ENCODE measurements at places on chromosomes 2 and 18. TPM values are rescaled to one million over a fixed set of nuclear protein-coding genes. Genes with fewer than 3 reads are reported as not detected.

- no peak overlapping the region for H3K27ac ChIP-seq
- H3K4me3 ChIP-seq, result no peak overlapping the region
- peaks cover 4% of the 10 kb centered on the region for H3K27me3 ChIP-seq
- DNase-seq, result no peak
- H3K4me1 ChIP-seq, result no peaks in the 10 kb centered on the region
Observed at GRCh38 chr2:175454953-175455389, 273.5 kb upstream of the ATP5MC3 start.

The NEU2 gene
- not detected for total RNA-seq

DNA sequence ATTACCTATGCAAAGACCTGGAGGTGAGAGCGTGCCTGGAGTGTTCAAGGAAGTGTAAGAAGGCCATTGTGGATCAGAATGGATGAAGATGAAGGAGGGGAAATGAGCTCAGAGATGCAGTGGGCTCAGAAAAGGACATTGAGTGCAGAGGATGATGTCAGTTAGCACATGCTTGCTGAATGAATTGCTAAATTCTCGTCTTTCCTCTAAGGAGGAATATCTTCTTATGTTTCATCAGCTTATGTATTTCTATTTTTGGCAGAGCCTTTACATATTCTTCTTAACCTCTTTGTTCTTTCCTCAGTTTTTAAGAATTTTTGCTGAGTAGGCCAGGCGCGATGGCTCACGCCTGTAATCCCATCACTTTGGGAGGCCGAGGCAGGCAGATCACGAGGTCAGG lies 30.9 kb downstream of the FAM171B start:
- H3K36me3 ChIP-seq, result no peaks in the 10 kb centered on the region
- no peak for DNase-seq
- H3K27ac ChIP-seq, result no peak overlapping the region
- H3K4me1 ChIP-seq, result no peaks in the 10 kb centered on the region
- H3K27me3 ChIP-seq, result peaks cover 7% of the 10 kb centered on the region

GRCh38 chr18:390741-391478 lies 109.6 kb downstream of the COLEC12 start:
- H3K4me3 ChIP-seq, result no peak overlapping the region
- H3K4me1 ChIP-seq, result no peaks in the 10 kb centered on the region
- H3K36me3 ChIP-seq, result no peaks in the 10 kb centered on the region

The TMEM200C gene
- total RNA-seq, result not detected

DNA sequence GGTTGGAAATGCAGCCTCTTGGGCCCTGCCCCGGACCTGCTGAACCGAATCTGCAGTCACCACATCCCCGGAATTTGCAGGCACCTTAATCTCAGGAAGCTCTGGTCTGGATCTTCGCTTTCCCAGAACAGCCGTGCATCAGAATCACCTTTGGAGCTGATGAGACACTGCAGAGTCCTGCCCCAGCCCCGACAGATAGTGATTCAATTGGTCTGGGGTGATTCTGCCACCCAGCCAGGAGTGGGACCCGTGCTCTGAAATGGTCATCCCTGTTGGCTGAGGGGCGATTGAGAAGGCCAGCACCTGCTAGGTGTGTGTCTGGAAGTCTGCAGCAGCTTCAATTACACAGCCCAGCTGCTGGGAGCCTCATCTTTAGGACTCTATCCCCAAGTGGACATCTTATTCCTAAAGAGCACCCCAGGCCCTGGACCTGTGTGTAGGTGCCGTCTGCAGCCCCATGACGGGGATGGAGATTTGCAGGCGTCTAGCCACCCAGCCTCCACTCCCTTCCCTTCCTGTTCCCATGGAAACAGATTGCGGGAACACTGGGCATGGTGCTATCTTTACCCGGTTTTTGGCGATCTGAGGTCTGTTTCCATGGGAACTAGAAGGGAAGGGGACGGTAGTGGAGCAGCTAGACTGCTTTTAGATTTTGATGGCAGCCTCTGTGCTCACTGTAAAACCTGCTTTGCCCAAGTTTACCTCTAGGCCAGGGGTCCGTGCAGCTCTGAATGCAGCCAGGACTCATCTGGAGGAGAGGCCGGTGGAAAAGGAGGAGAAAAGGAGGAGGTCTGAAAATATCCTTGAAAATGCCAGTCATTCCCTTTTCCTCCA lies 156.1 kb downstream of the LDLRAD4 start:
- H3K27me3 ChIP-seq, result no peaks in the 10 kb centered on the region
- peak overlapping the region; percentile 86 for H3K27ac ChIP-seq
- H3K4me3 ChIP-seq, result no peak overlapping the region
- peak; percentile 4 for DNase-seq
- H3K4me1 ChIP-seq, result peaks cover 83% of the 10 kb centered on the region

DNA sequence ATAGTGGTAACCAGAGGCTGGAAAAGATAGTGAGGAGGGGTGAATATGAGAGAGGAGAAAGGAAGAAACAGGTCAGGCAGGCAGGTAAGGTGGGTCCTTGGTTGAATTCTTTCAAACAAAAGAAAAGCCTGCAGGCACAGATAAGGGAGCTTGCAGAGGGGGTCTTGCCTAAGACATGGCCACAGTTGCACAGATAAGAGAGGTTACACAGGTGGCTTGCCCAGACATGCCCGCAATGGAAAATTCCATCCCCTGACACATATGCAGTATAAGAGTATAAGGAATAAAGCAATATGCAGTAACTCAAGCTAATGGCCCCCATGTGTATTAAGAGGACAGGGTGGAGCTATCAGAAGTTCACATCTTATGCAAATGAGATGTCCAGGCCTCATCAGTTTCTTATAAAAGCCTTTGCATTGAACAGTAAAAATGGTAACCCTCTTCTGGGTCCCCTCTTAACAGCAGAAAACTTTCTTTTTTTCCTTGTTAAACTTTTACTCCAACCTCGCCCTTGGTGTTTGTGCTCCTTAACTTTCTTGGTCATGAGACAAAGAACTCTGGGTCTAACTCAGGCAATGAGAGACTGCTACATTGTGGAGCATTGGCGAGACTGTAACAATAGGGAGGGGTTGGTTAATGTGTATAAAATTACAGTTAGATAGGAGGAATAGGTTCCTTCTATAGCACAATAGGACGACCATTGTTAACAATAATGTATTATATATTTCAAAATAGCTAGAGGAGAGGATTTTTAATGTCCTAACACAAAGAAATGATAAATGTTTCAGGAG lies 764.6 kb downstream of the TSN start:
- H3K36me3 ChIP-seq, result no peaks in the 10 kb centered on the region
- H3K27me3 ChIP-seq, result no peaks in the 10 kb centered on the region
- H3K4me3 ChIP-seq, result no peak overlapping the region
- no peak for DNase-seq
- no peaks in the 10 kb centered on the region for H3K4me1 ChIP-seq

DNA sequence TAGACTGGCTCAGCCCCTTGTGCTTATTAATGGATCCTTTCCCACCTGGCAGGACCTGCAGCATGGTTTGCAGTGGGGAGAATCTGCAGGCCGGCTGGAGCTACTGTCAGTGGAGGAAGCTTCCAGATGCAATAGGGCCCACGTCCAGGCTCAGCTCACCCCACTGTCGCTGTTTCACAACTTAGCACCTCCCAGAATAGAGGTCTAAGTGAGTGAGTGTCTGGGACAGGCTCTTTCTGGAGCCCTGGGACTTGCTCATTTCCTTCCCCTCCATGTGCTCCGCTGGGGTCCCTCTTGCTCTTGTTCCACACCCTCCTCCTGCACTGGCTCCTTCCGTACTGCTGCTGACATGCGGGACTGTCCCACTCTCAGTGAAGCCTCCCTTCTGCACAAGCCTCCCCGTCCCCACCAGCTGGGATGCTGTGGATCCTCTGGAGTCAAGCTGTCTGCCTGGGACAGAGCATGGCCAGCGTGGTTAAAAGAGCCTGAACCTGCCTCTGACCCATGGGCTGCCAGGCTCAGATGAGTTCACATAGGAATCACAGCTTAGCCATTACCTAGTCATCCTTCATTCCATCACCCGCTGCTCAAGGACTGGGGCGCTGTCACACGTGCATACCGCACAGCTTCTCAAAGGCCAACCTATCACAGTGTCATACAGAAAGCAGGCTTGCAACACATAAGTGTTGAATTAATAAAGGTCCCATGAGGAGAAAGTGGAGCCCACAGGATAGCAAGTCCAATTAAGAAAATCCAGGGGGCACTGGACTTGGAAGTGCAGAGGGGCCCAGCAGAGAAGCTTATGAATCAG lies 135.9 kb downstream of the ACKR3 start:
- H3K4me3 ChIP-seq, result no peak overlapping the region
- H3K27me3 ChIP-seq, result no peaks in the 10 kb centered on the region
- H3K36me3 ChIP-seq, result no peaks in the 10 kb centered on the region
- H3K27ac ChIP-seq, result no peak overlapping the region

The EIF4E2 gene
- total RNA-seq, result 46.6 TPM

- H3K4me3 ChIP-seq, result no peak overlapping the region
- no peaks in the 10 kb centered on the region for H3K27me3 ChIP-seq
- no peaks in the 10 kb centered on the region for H3K4me1 ChIP-seq
- H3K27ac ChIP-seq, result no peak overlapping the region
Observed at GRCh38 chr2:31086590-31086989, 51.6 kb downstream of the GALNT14 start.

GRCh38 chr2:238593236-238593635 lies 166.5 kb downstream of the ASB1 start:
- H3K4me3 ChIP-seq, result no peak overlapping the region
- no peak overlapping the region for H3K27ac ChIP-seq
- no peak for DNase-seq
- H3K36me3 ChIP-seq, result no peaks in the 10 kb centered on the region
- H3K27me3 ChIP-seq, result no peaks in the 10 kb centered on the region

- no peaks in the 10 kb centered on the region for H3K36me3 ChIP-seq
- no peak overlapping the region for H3K27ac ChIP-seq
- peaks cover 2% of the 10 kb centered on the region for H3K27me3 ChIP-seq
- no peak overlapping the region for H3K4me3 ChIP-seq
Observed at GRCh38 chr2:72083751-72084583, 63.7 kb downstream of the CYP26B1 start.

The TNFAIP6 gene
- not detected for total RNA-seq

The VIT gene
- total RNA-seq, result not detected

DNA sequence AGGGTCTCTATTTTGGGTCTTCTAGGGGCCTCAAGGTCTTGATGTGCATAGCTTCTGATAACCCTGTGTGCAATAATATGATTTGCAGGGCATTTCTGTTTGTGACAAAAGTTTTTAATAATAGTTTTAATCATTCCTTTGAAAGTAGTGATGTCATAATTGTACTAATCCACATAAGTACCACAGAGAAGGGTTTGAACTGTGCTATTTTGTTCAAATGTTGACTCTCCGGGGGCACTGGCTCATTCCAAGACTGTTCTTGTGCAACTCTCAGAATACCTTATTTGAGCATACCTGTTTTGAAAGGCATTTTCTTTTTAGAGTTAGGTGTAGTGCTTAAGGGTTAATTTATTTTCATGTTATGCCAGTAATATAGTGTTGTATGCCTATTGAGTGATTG lies 41.6 kb downstream of the PLEKHB2 start:
- H3K4me1 ChIP-seq, result peaks cover 6% of the 10 kb centered on the region
- no peaks in the 10 kb centered on the region for H3K27me3 ChIP-seq
- H3K27ac ChIP-seq, result no peak overlapping the region
- no peak overlapping the region for H3K4me3 ChIP-seq
- peaks cover 16% of the 10 kb centered on the region for H3K36me3 ChIP-seq

DNA sequence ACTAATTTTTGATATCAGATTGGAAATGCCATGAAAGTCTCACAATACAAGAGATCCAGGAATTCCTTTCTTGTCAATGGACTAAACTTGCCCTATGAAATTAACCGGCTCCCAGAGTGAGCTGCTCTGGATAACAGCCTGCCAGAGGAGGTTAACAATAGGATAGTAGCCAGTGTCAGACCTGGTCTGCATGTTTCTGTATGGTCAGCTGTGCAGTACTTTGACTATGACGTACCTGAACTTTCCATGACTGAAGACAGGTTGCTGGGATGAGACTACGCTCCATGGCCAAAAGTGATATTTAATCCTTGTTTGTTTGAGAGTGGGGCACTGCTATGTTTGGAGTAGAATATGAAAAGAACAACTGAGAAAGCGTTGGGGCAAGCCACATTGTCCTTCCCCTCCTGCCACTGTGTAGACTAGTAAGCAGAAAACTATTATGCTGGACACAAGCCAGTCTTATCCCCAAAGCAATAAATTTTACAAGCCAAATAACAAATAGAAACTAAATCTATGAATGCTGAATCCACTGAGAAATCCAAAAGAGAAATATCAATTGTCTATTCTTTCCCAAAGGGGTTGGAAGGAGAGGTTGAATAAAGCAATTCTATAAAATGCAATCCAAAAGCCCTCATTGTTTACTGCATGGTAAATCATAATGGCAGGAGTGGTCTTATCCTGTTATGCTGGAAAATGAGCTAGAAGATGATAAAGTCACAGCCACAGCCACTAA lies 115.5 kb upstream of the CYP26B1 start:
- no peak overlapping the region for H3K27ac ChIP-seq
- no peak overlapping the region for H3K4me3 ChIP-seq
- DNase-seq, result no peak
- no peaks in the 10 kb centered on the region for H3K27me3 ChIP-seq
- H3K4me1 ChIP-seq, result no peaks in the 10 kb centered on the region
- H3K36me3 ChIP-seq, result no peaks in the 10 kb centered on the region

- no peaks in the 10 kb centered on the region for H3K36me3 ChIP-seq
- no peaks in the 10 kb centered on the region for H3K4me1 ChIP-seq
- no peak overlapping the region for H3K27ac ChIP-seq
- H3K4me3 ChIP-seq, result no peak overlapping the region
Observed at GRCh38 chr2:25014631-25015030, 27.2 kb upstream of the EFR3B start.

The MYO5B gene
- 0.02 TPM for total RNA-seq

GRCh38 chr2:226839161-226839560 lies 3.3 kb downstream of the RHBDD1 start:
- H3K4me1 ChIP-seq, result peaks cover 65% of the 10 kb centered on the region
- peaks cover 38% of the 10 kb centered on the region for H3K36me3 ChIP-seq
- no peak for DNase-seq
- H3K27me3 ChIP-seq, result no peaks in the 10 kb centered on the region
- no peak overlapping the region for H3K4me3 ChIP-seq

DNA sequence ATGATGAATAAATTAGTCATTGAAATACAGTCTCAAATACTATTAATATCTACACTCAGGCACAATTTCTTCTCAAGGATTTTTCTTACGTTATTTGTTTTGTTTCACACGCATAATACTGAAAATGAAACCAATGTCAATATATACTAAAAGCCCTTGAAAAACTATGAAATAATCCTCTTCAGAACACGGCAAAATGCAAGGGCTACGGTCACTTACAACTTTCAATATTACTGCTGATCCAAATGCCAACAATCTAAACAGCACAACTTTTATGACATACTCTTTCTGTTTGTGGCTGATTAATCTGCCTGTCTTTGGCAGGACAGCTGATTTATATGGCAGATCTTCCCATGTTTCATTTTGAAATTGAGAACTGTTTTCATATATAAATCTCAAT lies 68.3 kb downstream of the LRPPRC start:
- DNase-seq, result no peak
- peaks cover 40% of the 10 kb centered on the region for H3K36me3 ChIP-seq
- H3K4me1 ChIP-seq, result peaks cover 6% of the 10 kb centered on the region
- H3K27ac ChIP-seq, result no peak overlapping the region
- H3K4me3 ChIP-seq, result no peak overlapping the region

The PFN4 gene
- total RNA-seq, result not detected

GRCh38 chr2:25098670-25099486 lies 57.0 kb downstream of the EFR3B start:
- H3K27me3 ChIP-seq, result peaks cover 3% of the 10 kb centered on the region
- H3K4me3 ChIP-seq, result no peak overlapping the region
- H3K27ac ChIP-seq, result no peak overlapping the region

GRCh38 chr2:10550206-10551001 lies 102.3 kb upstream of the ODC1 start:
- peaks cover 6% of the 10 kb centered on the region for H3K4me1 ChIP-seq
- H3K4me3 ChIP-seq, result no peak overlapping the region
- DNase-seq, result no peak
- H3K36me3 ChIP-seq, result no peaks in the 10 kb centered on the region

The ZSWIM2 gene
- total RNA-seq, result not detected

The SERPINB11 gene
- total RNA-seq, result not detected

The ACMSD gene
- not detected for total RNA-seq

The ERICH2 gene
- total RNA-seq, result not detected
